ENCODE measurements at places on chromosomes 11 and 22.

GRCh38 chr11:73274722-73275380 is 2.7 kb downstream of the P2RY6 start:
- DNase-seq = peak; percentile 70

- DNase-seq = no peak
Observed at GRCh38 chr11:108786281-108786990, 121.6 kb downstream of the DDX10 start.

DNA sequence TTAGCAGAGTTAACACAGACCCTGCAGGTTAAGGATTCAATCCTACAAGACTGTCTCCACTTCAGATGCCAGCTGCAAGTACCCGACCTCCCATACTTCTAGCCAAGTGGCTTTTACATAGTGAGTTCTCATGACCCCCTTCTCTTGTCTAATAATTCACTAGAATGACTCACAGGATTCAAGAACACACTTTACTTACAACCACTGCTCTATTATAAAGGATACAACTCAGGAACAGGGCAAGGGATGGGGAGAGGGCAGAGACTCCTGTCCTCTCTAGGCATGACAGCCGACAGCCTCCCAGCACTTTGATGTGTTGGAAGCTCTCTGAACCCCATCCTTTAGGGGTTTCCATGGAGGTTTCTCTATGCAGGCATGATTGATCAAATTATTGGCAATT is 60.0 kb downstream of the MYO18B start:
- no peak for DNase-seq

DNA sequence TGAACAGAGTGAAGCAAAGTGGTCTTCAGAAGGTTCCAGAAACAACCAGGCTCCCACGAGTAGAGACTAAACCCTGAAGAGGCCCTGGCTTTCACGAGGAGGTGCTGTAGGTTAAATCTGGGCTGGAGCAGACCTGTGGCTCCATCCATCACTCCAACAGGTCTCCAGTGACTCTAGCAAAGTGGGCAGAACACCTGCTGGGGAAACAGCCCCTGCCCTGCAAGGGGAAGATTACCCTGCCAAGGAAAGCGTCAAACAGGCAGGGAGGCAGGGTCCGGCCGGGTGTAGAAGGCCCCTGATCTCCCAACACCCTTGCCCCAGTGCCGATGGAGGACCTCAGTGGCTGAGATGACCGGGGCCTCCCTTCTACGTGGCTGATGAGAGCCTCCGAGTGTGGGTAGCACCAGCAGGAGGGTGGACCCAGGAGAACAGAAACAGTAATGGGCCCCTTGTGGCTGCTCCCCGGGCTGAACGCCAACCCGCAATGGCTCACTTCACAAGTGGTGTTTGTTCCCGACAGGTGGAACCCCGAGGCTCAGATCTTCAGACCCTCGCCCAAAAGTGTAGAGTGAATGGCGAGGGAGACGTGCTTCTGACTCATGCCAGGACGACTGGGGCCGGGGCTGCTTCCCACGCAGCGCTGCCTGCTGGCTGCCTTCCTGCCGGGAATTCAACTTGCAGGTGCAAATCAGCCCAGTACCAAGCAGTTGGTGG is 112.0 kb downstream of the SHANK2 start:
- DNase-seq = no peak

DNA sequence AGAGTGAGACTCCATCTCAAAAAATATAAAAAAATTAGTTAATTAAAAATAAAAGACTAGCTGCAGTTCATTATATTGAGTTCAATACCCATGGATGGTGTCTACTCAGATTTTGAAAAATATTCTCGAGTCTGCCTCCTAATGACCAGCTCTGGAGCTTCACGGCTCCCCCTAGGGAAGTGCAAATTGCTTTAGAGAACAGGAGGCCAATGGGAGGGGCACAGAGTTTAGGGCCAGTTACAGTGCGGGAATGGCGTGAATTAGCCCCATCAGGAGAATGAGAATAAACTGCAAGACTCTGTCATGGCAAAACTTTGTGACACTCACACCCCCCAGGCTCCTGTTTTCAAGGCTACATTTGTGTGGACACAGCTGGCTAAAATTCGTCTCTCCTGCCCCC is 4.6 kb downstream of the FGF4 start:
- no peak for DNase-seq

DNA sequence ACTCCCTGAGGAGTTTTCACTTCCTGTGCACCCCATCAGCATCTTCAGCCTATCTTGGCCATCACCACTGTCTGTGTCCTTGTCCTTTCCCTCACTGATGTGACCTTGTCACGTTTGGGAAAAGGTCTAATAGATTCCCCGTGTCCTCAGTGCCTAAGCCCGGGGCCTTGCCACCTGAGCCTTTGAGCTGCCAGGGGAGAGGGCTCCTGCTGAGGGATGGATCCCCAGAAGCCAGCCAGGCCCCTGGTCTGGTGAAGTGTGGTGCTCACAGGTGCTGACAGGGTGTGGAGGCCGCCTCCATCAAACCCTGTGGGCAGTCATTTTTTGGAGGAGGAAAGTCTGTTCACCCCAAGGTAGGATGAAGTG is 47.2 kb downstream of the GAB4 start:
- no peak for DNase-seq

GRCh38 chr11:120182372-120182771 is 28.5 kb upstream of the OAF start:
- no peak for DNase-seq

DNA sequence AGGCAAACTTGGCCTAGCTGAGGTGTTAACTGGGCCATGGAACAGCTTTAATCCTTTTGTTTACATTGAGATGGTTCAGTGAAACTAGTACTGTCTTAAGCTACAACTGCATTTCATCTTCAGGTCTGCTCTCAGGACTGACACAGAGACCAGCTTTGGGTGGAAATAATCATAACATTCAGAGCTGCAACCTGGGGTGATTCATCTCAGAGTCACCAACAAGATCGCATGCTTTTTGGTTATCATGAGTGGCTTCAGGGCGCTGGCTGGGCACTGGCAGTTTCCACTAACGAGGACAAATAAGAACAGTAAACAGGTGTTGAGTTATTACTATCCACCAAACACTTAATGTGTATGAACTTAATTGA is 60.9 kb upstream of the PAX6 start:
- DNase-seq = no peak

- DNase-seq = no peak
Observed at GRCh38 chr22:48398181-48398905, 1429.3 kb downstream of the BRD1 start.

- DNase-seq = no peak
Observed at GRCh38 chr11:17505146-17505545, 28.5 kb upstream of the ABCC8 start.

DNA sequence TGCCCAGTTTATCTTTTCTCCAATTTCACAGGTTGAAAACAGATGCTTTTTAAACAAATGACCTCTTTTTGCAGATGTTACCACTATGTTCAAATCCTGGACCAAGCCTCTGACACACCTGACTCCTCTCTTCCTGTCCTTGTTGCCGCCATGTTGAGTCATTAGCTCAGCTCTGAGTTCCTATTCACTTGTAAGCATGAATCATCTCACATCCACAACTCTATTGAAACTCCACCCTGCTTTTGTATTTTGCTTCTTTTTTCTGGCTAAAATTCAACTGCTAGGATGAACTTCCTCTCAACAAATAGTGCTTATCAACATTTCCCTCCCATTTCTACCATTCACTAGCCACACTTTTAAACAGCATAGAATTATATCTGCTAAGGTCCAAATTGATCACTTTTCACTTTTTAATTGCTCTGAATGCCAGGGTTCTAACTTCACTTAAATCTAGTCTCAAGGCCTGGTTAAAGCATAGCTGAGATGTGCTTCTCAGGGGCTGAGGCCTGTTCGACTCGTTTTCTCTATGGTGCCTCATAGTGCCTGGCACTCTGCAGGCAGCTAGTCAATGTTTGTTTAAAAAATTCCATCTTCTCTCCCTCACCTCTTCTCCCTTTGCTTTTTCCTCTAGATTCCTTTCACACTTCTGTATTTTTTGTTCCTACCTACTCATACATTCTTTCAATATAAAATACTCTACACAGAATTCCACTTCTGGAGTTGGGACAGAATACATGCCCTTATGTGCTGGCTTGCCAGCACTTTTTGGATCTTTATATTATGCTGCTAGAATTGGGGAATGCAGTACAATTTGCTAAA is 3.9 kb downstream of the JOSD1 start:
- DNase-seq = peak; percentile 76

DNA sequence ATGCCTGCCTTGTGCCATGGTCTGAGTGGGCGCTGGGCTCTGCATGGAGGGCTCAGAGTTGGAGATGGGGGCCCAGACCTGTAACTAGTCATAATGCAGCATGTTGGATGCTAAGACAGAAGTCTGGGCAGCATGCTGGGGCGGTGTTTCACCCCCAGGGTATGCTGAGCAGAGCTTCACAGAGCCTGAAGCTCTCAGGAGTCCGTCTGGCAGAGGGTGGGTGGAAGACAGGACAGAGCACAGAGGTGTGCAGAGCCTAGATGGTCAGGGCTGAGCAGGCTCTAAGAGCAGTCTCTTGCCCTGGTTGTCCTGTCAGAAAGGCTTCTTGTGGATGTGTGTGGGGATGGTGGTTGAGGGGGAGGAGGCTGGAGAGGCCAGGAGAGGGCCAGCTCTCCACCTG is 7.2 kb downstream of the TAF6L start:
- no peak for DNase-seq

DNA sequence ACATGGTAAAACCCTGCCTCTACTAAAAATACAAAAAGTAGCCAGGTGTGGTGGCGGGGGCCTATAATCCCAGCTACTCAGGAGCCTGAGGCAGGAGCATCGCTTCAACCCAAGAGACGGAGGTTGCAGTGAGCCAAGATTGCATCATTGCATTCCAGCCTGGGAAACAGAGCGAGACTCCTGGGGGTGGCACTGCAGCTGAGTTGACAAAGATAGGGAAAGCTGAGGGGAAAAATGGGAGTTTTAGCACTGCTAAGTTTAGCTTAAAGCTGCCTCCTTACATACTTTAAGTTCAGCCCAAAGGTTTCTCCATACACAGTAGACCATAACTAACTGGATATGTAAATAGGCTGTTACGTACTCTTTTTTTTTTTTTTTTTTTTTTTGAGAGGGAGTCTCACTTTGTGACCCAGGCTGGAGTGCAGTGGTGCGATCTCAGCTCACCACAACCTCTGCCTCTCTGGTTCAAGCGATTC is 9.0 kb upstream of the USP28 start:
- DNase-seq = no peak

DNA sequence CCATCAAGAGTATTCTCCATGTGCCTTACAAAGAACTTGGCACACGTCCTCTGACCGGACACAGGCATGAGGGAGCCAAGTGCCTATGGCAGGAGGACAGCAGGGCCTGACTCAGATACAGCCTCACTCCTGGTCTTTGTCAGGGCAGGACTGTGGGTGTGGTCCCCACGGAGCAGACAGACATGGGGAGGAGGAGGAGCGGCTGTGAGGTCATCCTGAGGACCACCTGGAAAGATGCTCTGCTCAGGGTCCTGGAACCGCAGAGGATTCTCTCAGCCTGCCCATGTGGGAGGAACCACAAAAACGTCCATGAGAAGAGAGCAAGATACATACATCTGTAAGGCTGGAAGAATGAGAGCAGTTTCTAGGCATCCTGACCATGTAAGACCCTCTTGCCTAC is 576.3 kb downstream of the BRD1 start:
- DNase-seq = no peak

- no peak for DNase-seq
Observed at GRCh38 chr22:48440176-48440575, 1387.5 kb downstream of the BRD1 start.

GRCh38 chr11:12749442-12749841 is 75.2 kb downstream of the TEAD1 start:
- DNase-seq = no peak

GRCh38 chr11:69683764-69684333 is 8.7 kb upstream of the LTO1 start:
- no peak for DNase-seq

DNA sequence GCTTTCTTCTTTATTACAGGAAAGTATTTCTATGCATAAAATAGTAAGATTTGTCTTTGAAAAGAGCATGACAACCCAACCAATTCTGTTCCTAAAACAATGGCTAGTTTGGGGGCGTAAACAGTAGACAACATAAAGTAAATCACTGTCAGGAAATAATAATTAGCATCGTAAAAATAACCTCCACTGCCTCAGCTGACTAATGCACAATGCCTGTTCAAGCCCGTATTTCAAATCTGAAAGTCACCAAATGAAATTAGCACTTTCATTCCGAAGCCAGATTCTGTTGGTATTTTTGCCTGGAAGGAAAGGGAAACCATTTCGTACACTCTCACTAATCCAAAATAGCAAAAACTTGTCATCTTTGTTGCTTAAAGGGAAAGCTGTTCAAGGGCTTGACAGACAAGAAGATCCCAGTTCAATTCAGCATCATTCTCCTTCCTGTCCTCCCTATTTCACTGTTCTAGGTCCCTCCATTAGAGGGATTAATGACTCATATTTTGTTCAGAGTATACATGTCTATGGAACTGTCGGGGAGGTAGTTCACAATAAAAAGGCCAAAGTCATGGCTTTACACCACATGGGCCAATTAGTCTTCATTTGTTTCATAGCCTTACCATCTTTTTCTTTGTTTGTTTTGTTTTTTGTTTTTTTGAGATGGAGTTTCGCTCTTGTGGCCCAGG is 154.7 kb downstream of the CADM1 start:
- DNase-seq = no peak

GRCh38 chr22:17824457-17824856 is 50.2 kb upstream of the BID start:
- no peak for DNase-seq

DNA sequence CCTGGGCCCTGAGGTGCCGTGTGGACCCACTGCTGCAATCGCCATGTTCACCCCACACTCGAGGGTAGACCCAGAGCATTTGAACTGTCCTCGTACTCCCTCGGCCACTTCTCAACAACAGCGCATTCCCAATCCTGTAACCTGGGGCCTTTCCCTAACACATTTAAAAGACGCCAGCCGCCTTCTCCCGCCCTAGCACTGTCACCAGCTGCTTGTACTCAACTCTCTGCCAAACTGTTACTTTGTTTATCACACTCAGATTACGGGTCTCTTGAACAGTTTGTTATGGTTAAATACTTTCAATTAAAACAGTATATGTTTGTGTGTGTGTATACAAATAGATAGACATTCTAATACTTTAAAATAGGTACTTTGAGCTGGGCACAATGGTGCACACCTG is 20.7 kb downstream of the CDKN1C start:
- no peak for DNase-seq

GRCh38 chr22:38792833-38793232 is 1.1 kb downstream of the DNAL4 start:
- no peak for DNase-seq

DNA sequence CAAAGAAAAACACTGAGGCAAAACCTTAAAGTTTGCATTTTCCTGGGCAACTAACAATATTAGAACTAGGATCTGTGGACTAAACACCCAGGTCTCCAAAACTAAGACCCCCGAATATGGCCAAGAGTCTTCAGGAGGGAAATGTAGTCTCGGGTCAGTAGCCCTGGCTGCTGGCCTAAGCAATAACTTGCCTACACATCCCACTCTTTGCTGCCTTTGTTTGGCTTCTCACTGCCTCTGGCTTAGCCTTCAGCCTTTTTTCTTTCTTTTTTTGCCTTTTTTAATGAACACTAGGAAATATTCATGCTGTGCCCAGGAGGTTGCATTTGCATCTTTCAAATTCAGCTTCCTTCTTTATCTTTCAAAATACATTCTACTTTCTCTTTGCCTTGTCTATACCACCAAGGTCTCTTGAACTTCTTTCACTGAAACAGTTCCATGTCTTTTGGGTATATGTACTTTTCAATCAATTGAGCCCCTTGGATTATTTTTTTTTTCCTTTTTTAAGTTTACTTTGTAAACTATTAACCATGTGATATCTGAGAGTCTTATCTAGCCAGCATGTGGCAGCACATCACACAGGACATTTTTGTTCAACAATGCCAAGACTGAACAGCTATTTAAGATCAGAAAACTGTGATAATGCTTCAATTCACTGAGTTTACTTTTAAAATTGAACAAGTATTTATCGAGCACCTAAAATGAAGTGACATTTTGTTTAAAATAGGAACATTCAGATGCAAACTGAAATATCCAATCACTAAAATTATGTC is 165.0 kb upstream of the TRPC6 start:
- no peak for DNase-seq

Measured in inflammatory macrophage treated with lipopolysaccharide for 4 hours (primary cell).